ENCODE measurements at places on chromosomes 13 and 19. TPM values are rescaled to one million over a fixed set of nuclear protein-coding genes. Genes with fewer than 3 reads are reported as not detected.
A peak's percentile ranks its signal among the peaks of the same experiment; 100 is the strongest.

TEAD2 gene
- total RNA-seq = 31.6 TPM

RRAS gene
- 40.9 TPM for total RNA-seq

IL4I1 gene
- 4.3 TPM for total RNA-seq

KASH5 gene
- total RNA-seq = not detected

ZNF729 gene
- total RNA-seq = not detected

RAB3A gene
- total RNA-seq = 32.9 TPM

DNA sequence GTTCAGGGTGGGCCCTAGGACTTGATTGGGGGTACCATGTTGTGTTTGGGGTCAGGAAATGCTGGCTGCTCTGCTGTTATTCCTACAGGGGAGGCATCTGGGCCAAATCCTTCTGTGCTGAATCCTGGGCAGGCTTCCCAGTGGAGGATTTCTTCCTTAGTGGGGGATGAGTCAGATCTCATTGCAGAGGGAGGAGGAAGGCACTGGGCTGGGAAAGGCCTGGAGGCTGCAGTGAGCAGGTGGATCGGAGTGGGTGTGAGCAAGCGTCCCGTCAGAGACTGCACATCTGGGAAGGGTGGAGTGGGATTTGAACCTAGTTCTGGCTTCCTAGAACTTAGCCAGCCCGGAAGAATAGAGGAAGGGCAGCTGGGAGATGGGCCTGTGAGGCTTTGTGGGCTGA lies 11.5 kb downstream of the CCDC124 start:
- peak; percentile 38 for DNase-seq

- no peak for DNase-seq
Measured at GRCh38 chr13:100636441-100636840, 38.2 kb downstream of the TMTC4 start.

GRCh38 chr19:4660993-4661392 lies 9.1 kb downstream of the MYDGF start:
- no peak for DNase-seq

GRCh38 chr19:4097501-4097900 lies 26.4 kb downstream of the MAP2K2 start:
- DNase-seq = peak; percentile 54

- DNase-seq = no peak
Measured at GRCh38 chr19:33156334-33156733, 24.4 kb downstream of the WDR88 start.
